ENCODE measurements at places on chromosomes 5 and 9.

DNA sequence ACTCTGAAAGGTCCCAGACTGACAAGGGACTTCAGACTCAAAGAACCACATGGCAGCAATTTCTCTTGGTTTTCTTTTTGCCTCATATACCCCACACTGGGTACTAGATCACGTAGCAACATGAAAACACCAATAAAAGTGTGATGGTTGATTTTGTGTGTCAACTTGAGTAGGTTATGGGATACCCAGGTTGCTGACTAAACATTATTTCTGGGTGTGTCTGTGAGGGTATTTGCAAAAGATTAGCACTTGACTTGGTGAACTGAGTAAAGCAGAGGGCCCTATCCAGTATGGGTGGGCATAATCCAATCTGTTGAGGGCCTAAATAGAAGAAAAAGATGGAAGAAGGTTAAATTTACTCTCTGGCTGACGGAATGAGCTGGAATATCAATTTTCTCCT lies 53.8 kb upstream of the ZNF618 start:
- DNase-seq: no peak

GRCh38 chr9:134914501-134914834 lies 3.2 kb downstream of the FCN1 start:
- DNase-seq: no peak

GRCh38 chr5:78735834-78736463 lies 87.4 kb upstream of the LHFPL2 start:
- DNase-seq: no peak

DNA sequence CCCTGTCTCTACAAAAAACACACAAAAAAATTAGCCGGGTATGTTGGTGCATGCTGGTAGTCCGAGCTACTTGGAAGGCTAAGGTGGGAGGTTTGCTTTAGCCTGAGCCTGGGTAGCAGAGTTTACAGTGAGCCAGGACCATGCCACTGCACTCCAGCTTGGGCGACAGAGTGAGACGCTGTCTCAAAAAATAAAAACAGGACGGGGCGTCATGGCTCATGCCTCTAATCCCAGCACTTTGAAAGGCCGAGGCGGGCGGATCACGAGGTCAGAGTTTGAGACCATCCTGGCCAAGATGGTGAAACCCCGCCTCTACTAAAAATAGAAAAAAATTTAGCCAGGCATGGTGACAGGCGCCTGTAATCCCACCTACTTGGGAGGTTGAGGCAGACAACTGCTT lies 40.3 kb downstream of the UBE2D2 start:
- no peak for DNase-seq

GRCh38 chr5:128276537-128277216 lies 193.1 kb downstream of the SLC12A2 start:
- DNase-seq: no peak

GRCh38 chr9:89502038-89502601 lies 4.2 kb upstream of the SEMA4D start:
- no peak for DNase-seq

DNA sequence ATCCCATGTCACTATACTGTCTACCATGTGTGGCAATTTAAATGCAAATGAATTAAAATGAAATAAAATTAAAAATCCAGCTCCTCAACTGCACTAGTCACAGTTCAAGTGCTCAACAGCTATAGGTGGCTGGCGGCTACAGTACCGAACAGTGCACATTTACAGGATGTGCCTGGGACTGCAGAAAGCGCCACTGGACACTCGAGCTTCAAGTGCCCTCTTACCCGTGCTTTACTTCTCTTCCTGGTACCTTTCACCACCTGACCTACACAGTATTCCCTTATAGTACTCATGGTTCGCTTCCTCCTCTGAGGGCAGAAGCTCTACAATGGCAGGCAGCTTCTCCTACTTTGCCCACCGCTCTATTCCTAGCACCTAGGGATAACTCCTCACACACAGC lies 166.6 kb downstream of the FANCC start:
- DNase-seq: no peak

DNA sequence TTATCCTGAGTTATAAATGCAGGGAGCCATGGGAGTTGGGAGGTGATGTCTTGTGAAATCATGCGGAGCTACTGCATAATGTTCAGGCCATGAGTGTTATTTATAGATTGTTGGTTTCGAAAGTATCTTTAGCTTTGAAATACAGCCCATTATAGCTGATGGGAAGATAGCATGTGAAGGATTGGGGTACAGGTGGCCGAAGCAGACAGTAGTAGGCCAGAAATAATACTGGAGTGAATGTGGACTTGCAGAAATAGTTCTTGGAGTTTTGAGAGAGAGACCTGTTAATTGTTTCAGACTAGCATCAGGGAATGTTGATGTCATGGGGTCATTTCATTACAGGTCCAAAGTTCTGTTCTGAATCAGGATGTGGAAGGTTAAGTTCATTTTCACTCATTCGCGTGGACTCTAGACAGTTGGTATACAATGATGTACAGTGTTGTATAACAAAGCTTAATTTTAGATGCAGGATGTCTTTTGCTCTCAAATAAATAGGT lies 3.8 kb downstream of the ATP6V1G1 start:
- no peak for DNase-seq

DNA sequence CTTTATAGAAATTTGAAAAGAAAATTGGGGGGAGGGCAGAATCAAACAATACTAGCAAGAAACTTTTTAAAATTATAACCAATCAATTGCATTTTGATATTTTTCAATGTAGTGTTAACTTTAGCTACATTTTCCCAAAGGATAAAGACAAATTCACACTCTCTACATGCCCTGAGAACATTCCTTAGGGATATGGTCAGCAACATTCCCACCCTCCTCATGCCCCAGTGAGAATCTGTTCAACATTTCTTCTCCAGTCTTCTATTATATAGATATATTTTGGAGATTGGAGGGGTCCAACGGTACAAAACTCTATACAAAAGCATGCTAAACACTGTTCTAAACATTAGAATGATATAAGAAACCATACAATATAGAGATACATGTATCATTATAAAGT lies 11.6 kb upstream of the PRR16 start:
- no peak for DNase-seq

DNA sequence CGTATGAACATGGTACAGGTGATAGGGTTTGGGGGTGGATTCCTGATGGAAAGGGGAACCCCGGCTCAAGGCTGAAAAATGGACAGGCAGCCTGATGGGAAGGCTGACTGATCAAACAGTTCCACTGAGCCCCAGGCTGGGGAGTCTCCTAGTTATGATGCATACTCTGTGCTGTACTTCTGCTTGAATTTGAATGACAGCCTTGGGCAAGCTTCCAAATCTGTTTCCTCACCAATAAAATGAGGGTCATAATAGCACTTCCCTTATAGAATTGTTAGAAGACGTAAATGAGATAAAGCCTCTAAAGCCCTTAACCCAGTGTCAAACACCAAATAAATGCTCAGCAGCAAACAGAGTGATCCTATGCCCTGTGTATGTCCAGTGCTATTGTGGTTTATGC lies 478.5 kb upstream of the DMAC1 start:
- DNase-seq: no peak

DNA sequence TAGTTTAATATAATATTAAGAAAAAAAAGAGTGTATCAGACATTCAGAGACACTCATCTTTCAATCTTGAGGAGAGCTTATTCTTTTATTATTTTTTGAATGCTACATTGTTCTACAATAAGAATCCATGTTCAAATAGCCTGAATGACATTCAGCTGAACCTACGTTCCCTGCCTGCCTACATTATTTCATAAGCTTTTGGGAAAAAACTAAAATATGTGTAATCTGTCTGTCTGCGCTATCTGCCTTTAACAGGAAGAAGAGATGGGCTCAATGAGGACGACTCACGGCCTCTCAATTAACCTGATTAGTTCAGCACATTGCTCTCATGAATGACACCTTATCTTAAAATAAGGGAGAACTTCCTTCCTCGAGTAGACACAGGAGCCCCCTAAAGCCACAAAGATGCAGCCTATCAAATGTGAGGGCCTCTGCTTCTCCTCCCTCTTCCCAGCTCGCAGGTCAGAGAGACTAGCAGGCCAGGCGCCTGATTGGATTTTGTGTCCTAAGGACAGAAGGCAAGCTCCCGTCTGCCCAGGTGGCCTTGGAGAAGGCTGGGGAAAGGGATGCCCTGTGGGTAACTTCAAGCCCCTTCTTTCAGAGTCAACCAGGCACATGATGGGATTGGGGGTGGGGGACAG lies 37.8 kb downstream of the EBF1 start:
- DNase-seq: no peak

DNA sequence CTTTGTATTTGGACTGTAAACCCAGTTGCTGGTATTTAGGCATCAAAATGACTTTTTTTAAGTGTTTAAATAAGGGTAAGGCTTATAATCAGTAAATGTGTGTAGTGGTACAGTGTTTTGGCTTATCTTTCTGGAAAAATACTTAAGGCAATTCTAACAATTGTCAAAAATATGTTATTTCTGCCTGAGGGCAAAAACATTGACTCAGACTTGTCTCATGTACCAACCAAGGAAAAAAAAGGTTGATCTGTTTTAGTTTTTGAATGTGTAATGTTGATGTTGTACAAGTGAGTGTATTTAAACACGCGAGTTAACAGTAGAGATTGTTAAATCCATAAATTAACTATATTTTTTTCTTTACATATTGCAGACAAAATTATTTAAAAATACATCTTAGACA lies 277.8 kb upstream of the TYRP1 start:
- DNase-seq: no peak

DNA sequence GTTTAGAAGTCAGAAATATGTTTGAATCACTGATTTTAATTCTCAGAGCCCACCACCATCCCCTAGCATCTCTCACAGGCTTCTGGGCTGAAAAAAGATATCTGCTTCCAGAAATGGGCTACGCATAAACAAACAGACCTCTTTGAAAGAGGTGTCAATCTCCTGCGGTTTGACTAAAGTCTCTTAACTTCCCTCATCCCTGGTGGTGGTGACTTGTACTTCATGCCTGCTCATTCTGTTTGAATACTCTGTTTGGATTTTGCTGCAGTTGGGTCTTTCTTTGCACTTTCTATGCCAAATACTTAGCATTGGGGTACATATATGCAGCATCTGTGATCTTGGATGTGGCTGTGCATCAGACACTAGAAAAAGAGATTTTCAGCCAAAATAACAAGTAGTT lies 157.2 kb upstream of the ATP10B start:
- DNase-seq: no peak

Measured in stimulated activated CD4-positive, alpha-beta T cell treated with anti-CD3 and anti-CD28 coated beads, Interleukin-4, amount 100 ng/mL, for 48 hours (primary cell).